ENCODE measurements at places on chromosomes 13 and 19.

DNA sequence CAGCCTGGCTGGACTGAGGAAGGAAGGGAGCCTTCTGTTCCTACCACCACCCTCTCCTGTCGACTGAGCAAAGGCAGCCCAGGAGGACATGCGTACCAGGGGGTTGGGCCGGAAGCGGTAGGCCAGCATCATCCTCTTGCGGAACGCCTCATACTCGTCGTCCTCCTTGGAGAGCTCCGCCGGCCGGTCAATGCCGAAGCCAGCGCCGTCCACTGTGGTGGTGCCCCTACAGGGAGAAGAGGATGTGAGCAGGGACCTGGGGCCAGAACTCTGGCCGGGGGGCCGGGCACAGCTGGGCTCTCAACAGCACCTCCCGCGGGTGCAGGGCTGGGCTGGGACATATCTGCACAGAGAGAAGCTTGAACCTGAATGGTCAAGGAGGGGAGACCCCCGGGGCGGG lies 3.8 kb upstream of the TM6SF2 start:
- no peak for DNase-seq

- no peak for DNase-seq
Measured at GRCh38 chr13:58680115-58680514, 1048.6 kb downstream of the PCDH17 start.

GRCh38 chr13:44429311-44429710 lies 55.7 kb downstream of the SERP2 start:
- no peak for DNase-seq

DNA sequence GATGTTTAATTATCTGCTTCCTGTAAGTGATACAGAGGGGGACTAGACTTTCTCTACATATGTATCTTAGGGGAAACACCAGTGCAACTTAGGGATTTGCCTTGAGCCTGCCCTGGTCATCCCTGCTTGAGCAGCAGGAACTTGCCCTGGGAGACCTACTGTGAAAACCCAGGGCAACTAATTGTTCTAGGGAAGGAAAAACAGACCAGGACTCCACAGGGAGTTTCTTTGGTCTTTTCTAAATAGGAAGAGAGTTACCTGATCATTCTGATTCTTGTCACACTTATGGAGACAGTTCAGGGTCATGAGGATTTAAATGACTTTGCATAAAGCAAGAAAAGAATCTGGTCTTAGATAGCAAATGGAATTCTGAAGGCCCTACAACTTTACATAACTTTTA lies 89.1 kb downstream of the WASF3 start:
- no peak for DNase-seq

DNA sequence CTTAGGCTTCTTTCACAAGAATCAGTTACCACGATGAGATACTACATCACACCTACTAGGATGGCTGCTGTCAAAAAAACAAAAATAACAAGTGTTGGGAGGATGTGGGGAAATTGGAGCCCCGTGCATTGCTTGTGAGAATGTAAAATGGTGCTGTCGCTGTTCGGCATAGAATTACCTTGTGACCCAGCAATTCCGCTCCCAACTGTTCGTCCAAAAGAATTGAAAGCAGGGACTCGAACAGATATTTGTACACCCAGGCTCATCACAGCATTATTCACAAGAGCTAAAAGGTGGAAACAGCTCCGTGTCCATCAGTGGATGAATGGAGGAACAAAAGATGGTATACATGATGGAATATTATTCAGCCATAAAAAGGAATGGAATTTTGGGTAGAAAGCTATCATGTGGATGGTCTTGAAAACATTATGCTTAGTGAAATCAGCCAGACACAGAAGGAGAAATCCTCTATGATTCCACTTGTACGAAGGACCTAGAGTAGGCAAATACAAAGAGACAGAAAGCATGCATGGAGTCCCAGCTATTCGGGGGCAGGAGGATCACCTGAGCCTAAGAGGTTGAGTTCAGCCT lies 23.4 kb downstream of the PAK4 start:
- no peak for DNase-seq

GRCh38 chr13:34719060-34719875 lies 222.8 kb upstream of the NBEA start:
- DNase-seq: no peak

DNA sequence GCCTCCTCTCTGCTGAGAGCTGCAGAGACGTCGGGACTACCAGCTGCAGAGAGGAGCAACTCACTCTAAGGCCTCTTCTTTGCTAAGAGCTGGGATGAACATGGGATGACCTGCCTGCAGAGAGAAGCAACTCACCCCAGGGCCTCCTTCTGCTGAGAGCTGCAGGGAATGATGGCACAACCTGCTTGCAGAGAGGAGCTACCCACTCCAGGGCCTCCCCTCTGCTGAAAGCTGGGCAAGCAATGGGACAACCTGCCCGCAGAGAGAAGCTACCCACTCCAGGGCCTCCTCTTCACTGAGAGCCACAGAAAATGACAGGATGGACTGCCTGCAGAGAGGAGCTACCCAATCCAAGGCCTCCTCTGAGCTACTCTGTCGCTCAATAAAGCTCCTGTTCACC lies 6.9 kb upstream of the MLLT1 start:
- DNase-seq: no peak

DNA sequence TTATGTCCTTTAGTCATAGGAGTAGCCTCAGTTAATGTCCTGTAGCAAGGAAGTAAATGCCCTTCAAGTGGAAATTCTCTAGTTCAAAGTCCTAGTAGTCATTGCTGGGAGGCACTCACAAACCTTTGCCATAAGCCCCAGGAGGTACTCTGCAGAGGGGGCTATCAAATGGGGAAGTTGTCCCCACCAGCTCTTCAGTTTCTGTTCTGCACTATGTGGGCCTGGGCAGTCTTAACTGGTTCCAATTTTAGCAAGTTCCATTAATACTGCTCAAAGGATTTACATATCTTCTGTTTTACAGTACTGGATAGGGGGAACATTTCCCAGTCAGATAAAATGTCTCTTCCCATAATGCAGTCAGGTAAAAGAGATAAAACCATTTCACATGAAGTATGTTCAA lies 101.3 kb downstream of the B3GLCT start:
- no peak for DNase-seq

DNA sequence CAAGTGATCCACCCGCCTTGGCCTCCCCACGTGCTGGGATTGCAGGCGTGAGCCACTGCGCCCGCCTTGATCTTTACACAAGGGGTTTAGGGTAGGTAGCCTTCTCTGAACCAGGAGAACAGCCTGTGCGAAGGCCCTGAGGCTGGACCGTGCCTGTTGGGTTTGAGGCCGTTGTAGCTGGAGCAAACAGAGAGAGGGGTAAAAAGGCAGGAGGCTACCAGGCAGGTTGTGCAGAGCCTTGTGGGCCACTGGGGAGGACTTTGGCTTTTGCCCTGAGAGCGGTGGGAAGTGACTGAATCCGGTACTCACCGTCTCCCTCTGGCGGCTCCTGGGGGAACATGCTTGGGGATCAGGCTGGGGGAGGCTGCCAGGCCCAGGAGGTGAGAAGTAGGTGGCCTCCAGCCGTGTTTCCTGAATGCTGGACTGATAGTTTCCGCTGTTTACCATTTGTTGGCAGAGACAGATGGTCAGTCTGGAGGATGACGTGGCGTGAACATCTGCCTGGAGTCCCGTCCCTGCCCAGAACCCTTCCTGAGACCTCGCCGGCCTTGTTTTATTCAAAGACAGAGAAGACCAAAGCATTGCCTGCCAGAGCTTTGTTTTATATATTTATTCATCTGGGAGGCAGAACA lies 24.6 kb downstream of the SPC24 start:
- DNase-seq: peak; percentile 82

All from astrocyte of the hippocampus (primary cell).